ENCODE measurements at places on chromosomes 2 and 18.

DNA sequence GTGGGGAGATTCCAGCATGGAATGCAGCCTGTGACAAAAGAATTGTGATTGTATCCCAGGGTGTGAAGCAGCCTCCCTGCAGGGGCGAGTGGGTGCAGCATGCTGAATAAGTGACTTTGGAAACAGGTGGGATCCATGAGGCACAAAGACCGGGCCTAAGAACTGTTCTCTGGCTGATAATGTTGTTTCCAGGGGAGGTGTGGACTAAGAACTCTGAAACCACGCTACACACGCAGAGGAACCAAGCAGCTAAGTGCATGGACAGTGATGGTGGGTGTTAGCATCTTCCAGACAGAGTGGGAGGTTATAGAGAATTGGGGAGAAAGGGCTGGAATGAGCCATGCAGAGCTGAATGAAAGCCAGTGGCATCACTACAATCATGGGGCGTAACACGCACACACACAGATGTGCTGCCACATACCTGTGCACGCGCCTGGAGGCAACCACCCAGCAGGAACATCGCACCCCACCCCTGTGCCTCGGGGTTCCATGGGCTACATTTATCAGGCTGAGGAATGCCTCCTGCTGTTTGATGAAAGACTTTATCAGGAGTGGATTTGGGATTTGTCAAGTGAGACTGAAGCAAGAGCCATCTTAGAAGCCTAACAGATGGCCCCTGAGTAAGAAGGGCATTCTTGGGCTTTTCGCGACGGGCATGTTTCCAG, 424.5 kb upstream of the SALL3 start:
- DNase-seq: no peak

DNA sequence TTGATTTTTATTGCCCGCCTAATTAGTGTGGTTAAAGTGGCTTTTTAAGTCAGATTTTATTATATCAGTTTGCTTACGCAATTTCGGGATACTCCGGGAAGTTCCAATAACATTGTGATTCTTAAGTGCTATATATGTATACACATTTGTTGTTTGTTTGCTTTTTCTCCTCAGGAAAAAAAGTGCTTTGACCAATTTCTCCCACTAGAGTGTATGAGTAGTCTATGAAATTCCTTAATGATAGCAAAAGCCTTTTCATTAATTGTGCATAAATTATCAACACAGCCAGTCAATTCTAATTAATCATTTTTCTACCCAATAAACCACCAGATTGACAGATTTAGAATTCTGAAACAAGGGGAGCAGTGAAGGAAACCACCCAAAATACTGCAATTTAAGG, 172.2 kb downstream of the DPP10 start:
- no peak for DNase-seq

DNA sequence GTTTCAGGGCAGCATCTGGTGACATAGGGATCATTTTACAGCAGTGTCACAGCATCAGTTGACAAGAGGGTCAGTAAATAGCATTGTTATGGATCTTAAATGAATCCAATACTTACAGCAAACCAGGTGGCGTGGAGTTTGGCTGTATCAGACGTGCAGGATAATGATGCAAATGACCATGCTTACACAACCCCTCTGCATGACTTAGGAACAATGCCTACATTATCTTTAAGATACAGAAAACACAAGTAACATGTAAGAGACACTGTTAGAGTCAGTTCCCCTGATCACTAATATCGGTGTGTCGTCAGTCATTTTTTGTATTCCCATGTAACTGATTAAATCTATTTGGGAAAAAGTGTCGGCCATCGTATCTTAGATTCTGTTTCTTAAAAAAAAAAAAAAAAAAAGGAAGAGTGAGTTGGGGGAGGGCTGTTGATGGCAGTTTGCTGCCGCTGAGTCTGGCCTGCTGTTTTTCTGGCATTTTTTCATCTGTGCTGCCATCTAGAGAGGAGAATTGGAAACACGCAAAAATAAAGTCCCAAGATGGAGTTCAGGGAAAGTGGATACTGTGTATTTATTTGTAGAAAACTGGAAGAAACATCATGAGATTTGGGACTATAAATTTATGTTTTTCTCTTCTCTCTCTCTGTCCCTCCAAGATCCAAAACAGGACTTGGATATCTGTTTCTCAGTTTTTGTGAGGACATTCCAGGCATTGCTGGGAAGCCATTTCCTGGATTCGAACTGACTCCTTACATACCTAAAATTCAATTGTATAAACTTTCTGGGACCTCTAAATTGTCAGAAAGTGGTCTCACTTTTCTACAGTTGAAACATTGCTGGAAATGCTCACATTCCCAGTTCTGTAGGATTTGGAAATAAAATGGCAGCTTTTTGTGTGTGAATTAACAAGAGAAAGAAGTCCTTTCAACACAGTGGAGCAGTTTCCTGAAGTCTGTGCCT, 60.3 kb upstream of the AGPS start:
- DNase-seq: peak; percentile 82

GRCh38 chr18:38611036-38611964, 1045.7 kb upstream of the CELF4 start:
- DNase-seq: no peak

DNA sequence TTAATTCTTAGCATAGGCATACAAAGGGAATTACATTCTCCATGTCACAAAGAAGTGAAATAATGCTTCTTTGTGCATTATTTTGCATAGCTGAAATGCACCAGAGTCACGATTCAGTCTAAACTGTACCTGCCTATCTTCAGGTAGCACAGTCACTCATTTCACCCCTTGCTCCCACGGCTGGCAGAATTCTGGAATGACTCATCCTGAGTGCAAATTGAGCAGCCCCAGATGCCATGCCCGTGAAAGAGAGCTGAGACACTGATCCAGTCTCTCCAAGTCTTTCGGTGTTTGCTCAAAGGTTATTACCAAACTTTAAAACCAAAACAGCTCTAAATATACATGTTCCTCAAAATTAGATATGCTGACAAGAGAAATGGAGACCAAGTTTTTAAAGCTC, 168.3 kb upstream of the POU3F3 start:
- no peak for DNase-seq

DNA sequence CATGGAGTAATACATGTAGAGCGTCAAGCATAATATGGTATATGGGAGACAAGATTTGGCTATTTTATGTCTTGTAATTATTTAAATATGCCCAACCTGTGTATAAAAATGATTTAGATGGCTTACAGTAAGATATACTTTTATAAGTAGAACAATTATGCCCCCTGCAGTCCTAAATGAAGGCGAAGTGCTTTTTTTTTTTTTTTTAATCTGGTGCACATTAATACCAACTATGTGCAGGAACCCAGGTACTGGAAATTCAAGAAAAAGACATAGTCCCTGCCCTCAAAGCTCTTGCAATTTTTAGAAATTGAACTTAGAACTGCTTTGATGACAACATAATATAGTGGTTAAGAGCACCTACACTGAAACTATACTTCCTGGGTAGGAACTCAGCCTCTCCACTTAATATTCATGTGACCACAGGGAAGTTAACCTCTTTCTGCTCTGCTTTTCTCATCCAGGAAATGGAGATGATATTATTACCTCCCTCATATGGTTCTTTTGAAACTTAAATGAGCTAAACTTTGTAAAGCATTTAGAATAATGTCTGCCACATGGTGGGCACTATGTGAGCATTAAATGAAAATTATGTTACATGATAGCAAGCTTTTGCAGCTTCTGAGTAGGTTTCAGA, 38.1 kb downstream of the AFTPH start:
- peak; percentile 22 for DNase-seq

DNA sequence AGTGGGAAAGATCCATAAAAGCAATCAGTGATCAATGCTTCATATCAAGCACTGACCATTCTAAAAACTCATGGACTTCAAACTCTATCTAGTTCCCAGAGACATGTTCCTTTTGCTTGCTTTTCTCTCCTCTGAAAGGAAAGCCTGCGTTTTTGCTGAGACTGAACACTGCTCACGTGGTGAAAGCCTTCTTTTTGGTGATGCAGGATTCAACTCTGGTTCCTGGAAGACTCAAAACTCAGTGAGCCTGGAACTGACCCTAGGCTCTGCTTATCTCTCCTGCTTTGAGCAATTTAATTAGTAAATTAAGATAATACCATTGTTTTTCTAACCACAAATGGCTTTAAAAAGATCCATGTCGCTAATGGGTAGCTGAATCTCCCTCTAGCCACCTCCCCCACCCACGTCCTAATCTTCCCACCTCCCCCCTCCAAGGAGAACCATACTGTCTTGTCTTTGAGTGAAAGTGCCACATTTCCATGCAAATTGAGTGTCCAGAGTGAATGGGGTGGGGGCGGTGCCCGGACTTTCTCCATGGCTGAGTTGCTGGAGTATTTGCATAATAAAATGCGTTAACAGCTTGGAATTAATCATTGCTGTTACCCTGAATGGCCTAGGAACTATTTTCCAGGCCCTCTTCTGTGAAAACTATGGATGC, 130.5 kb downstream of the BCL11A start:
- DNase-seq: no peak

- DNase-seq: no peak
These were observed 72.4 kb upstream of the KIF5C start for GRCh38 chr2:148802448-148803220.

DNA sequence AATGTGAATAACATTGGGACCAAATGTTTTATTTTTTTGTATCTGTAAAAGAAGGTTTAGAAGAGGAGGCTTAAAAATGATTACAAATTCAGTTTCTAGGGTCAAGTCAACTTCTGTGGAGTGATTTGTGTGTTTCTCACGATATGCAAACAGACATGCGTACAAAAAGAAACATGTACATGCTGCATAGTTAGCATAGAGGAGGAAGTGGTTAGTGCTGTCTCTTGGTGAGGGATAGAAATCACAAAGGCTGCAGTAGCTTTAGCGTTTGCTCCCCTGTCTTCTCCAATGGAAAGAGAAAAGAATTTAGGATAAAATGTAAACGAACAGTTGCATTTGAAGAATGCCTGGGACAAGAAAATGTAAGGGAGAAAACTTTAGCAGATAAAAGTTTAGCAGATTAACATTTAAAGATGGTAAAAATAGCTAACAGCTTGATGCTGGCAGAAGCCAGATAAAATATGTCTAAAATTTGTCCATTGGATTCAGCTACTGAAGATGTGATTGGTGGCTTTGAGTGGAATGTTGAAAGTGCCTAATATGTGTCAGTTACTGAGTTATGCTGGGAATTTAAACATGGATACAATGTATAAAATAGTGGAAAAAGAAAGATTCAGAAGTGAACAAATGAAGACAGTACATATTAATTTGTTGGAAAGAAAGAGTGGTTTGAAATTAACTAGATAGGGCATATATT, 44.9 kb downstream of the MALT1 start:
- peak; percentile 57 for DNase-seq

GRCh38 chr2:85611705-85612587, at the start of gene C2orf68:
Gene C2orf68 (minus strand): TSS chr2:85612066. CDS start chr2:85611984, 82 bp downstream.
- peak; percentile 86 for DNase-seq

- DNase-seq: no peak
These were observed 808.7 kb upstream of the PIK3C3 start for GRCh38 chr18:41146301-41146700.

- DNase-seq: no peak
These were observed 149.6 kb downstream of the MYT1L start for GRCh38 chr2:2181493-2181892.

DNA sequence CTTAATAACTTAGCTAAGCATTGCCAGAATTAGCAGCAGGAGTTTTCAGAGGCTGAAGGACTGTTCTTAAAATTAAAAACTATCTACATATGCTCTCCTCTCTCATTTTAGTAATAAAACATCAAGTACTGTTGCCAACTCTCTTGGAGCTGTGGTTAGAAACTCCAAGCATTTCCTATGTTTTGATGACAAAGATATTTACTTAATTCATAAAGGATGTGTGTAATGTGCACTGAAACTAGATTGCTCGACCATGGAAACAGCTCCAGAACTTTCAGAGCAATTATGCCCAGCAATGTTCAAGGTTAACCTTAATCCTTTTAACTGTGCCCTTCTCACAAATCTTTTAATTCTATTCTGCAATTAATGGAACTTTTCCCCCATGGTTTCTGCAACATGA, 8.4 kb downstream of the GRP start:
- DNase-seq: peak; percentile 81

DNA sequence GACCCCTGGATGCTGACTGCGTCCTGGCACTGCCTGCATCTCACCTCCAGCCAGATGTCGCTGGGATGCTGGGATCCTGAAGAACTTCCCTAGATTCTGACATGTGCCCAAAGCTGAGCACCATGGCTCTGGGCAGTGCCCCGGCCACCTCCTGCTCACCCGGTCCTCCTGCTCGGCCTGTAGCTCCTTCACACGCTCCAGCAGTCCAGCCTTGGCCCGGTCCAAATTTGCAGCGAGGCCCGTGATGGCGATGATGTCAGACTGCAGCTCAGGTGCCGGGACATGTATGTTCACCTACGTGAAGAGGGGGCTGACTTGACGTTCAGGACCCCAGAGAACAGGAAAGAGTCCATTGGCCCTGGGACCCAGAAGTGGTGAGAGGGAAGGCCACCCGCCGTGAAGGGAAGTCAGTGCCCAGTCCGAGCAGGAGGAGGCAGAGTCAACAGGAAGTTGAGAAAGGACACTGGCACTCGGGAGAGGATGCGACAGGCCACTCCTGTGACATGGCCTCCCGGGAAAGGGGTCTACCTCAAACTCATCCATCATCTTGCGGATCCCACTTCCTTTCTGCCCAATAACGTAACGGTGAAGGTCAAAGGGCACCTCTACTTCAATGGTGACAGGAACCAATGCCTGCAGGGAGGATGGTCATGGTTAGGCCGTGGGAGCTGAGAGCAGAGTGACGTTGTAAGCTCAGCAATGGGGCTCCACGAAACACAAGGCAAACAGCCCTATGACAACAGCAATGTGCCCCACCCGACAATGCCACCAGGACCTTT, 46.7 kb downstream of the ANO7 start:
- DNase-seq: no peak

DNA sequence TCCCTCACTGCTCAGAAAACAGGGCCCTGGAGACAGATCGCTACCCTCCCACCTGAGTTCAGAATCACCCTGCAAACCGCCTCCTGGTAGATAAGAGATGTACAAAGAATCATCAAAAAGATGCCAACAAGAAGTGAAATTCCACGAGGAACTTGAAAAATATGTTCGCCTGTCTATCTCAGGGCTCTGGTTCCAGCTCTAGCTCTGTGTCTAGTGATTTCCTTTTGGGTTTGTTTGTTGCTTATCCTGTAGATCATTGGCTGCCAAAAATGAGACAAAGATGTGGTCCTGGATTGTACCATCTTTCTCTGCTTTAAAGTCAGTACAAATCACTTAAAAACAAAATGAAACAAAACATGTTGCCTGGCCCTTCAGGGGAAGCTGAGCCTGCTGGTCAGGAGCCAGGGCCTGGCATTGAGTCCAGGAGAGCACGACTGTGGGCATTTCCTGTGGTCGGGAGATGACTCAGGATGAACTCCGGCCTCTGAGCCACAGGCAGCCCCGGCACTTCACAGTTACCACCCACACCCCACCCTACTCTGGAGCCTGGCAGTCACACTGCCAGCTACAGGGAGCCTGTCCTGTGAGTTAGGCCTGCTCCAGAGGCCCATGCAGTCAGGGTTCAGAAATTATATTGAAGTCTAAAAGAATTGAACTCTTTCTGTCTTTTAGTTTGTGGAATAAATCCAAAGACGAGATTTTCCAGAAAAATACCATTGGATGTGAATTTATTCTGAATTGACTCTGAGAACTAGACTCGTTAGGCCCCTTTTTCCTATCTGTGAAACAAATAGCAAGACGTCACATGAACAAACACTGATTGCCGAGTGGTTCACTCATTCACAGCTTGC, 8.0 kb upstream of the ITGB6 start:
- peak; percentile 95 for DNase-seq

- peak; percentile 68 for DNase-seq
These were observed 4.0 kb upstream of the WNT10A start for GRCh38 chr2:218876562-218877219.

Data from EH (cell line).